ENCODE measurements at places on chromosomes 6 and 20.

DNA sequence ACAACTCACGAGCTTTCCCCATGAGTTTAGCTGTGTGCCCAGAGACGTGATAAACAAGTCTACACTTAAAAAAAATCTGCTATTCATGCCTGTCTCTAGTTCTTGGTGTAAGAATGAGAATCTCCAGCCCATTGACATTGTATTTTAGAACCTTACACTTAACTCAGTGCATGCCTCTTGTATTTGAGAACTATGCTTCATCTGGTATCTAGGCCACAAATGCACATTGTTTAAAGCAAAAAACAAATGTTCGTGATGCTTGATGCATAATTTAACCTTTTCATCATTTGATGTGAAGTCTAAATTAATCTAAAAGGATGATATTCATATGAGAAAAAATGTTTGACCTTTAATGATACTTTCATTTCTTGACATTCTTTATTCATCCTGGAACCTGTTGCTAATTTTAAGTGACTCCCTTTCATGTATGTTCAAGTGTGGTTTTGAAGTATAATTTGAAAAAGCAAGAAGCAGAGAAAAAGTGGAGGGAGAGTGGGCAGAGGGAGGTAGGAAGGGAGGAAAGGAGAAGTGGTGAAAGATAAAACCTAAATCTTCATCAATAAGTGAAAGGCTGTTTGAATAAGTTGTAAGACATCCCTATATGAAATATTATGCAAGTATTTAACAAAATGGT is 116.9 kb downstream of the PFDN4 start:
- DNase-seq, result no peak

DNA sequence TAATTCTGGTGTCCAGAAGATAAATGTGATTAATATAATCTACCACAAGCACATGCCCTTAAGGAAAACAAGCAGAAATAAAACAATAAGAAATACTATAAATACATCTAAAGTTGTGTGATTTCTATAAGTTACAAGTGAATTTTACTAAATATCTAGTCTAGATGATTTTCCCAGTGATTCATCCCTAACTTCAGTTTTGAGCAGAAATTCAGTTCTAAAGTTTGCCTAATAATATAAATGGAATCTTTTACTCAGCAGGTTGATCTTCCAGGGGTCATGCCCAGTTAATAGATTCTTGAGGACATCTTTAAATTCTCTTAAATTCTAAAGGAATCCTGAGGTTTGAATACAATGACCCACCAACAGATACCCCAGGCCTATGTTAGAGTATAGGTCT is 37.3 kb downstream of the PDE7B start:
- no peak for DNase-seq

DNA sequence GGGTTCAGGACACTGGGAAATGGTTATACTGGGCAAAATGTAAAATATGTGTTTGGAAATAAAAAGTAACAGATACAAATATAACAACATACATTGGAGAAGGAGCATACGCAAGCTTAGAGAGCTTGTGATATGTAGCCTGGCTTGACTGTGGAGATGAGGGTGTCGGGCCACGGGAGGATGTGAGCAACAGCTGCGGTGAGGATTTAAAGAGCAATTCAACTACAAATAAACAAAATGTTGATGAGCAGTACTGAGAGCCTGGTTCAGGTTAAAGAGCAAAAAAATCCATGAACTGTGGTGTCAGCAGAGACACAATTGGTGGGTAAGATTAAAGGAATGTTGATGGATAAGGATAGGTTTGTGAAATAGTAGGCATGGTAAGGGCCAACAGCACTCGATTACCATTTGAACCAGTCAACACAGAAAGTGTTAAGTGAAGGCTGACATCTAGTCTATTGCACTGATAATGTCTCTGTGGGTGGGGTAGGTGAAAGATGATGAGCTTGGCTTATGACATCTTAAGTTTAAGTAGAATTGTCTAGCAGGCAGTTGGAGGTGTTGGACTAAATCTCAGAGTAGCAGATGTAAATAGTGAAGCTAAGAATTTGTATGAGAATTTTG is 723.2 kb downstream of the EPM2A start:
- DNase-seq, result no peak

GRCh38 chr6:158756126-158756525 is 63.0 kb downstream of the EZR start:
- DNase-seq, result no peak

- no peak for DNase-seq
These were observed 39.7 kb upstream of the HTR1B start for GRCh38 chr6:77502981-77503380.

DNA sequence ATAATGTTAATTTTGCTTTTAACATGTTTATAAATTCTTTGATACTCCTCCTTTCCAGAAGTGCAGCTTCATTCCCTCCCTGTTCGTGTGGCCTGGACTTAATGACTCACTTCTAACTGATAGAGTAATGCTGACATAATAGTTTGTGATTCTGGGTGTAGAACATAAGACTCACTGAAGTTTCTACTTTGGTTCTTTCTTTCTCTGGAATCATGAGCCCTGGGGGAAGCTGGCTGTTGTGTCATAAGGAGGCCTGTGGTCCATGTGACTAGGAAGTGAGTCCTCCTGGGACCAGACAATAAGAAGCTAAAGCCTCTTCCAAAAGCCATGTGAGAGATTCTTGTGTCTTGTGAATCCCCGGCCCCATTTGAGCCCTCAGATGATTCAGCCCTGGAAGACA is 30.5 kb upstream of the HLA-G start:
- DNase-seq, result no peak

DNA sequence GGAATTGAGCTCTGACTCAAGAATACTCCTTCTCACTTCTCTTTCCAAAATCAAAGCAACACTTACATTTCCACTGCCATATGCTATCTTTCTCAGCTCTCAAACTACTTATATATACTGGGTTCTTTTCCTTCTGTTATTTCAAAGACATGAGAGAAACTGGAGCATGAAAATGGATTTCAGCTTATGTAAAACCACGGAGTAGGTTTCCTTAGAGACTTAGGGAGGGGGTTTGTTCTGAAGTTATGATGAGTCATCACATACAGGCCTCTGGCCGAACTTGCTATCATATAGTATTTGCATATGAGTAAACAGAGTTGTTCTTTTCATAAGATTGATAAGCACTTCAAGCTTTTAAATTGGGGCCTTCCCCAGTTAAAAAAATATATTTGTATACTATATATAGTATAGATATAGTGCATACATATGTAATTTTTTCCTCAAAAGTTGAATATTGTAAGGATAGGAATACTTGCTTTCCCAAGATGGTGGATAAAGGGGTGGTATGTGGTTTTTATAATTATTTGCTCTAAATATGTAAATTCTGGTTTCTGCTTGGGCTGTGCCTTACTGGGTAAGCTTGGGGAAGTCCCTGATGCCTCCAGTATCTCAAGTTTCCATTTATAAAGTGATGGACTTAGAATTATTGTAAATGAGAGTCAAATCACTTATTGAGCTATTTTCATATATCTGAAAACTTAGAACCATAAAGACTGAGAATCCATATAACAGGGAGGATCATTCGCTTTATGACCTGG is 273.9 kb downstream of the RFPL4B start:
- no peak for DNase-seq

- no peak for DNase-seq
These were observed 35.7 kb downstream of the TXLNB start for GRCh38 chr6:139256087-139256486.

GRCh38 chr20:45487231-45487635 is 17.7 kb downstream of the WFDC2 start:
- DNase-seq, result no peak

DNA sequence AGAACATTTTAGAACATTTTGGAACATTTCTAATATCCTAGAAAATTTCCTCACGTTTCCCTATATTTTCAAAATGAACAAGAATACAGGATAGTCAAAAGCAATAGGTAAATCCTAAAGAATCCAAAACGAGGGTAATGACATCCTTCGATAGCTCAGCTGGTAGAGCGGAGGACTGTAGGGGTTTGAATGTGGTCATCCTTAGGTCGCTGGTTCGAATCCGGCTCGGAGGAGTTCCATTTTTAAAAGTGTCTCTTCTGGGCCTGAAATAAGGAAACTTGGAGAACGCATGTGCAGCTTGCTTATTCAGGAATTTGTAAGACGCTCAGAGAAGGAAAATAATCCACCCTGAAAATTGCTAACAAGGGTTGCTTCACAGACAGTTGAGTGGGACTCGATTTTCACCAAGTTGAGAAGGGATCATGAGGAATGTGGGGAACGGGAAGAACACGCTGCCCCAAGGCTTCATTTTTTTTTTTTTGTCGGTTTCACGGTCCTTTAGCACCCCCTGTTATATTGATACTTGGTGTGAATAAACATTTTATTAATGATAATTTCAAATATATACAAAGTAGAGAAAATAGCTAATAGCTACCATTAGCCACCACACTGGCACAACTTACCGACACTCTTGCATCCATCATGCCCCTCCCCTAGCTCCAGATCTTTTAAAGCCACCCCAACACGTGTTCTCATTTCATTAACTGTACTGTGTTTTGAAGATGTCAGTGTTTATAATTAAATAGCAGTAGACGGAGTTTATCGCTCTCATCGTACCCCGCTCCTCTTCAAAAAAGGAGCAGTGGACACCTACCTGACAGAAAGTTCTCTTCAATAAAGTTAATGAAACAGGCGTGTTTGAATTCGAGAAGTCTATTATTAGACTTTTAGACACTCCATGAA is 1.8 kb upstream of the ABT1 start:
- DNase-seq, result peak; percentile 33

DNA sequence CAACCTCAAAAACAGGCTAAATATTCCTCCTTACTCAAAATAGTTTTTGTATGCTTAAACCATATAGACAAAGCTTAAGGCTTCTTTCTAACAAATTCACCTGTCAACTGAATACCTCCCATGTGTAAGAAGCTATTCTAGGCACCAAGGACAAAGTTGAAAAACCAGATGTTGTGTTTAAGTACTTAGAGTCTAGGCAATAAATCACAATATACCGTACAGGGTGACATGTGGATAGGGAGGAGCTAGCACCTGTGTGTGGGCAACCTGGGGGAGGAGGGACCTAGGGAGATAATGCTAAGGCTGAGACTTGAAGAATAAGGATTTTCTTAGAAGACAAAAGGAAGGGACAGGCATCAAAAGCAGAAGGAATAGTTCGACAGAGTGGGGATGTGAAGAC is 123.5 kb downstream of the LMBRD1 start:
- DNase-seq, result no peak

GRCh38 chr6:148548749-148549140 is 198.1 kb upstream of the UST start:
- DNase-seq, result no peak

DNA sequence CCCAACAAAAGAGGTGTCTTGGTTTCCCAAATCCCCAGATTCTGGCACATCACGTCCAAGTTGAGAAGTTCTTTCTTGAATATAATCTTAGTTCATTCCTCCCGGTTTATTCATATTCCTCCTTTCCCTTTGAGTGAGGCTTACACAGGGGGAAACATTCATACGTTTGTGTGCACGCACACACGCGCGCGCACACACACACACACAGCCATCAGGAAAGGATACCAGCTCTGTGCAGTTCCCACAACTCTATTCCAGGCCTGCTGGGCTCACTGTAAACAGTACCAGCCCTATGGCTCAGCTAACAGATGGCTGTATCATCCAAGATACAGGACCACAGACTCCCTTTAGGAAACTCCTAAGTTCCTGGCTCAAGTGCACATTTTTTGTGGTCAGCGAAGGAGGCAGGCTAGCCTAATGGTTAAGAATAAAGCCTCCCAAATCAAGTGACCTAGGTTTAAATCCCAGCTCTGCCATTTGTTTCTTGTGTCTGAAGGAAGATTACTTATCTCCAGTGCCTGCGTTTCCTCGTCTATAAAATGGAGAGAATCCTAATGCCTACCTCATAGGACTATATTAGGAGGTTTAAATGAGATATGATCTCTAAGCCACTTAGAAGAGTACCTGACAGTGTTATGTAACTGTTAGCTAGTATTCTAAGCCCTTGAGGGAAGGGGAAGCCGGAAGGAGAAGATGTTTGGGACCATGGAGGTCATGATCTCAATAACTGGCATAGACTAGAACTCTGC is 3.7 kb upstream of the TAF8 start:
- no peak for DNase-seq

GRCh38 chr20:15475483-15475882 is 1097.8 kb downstream of the KIF16B start:
- peak; percentile 3 for DNase-seq

DNA sequence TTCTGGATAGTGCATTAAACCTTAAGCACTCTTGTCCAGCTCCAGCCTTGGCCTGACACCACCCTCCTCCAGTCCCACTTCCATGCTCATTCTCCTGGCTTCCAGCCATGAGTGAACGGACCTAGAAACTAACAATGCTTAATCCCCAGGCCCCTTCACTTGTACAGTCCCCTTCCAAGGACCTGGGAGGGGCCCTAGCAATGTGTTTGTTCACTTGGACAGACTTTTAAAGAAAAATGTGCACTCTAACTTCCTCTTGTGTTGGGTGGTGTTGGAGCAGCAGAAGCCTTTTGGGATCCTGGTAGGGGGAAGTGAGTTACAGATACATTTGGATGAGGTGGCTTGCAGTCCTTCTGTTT is 48.9 kb upstream of the CCN6 start:
- DNase-seq, result no peak

DNA sequence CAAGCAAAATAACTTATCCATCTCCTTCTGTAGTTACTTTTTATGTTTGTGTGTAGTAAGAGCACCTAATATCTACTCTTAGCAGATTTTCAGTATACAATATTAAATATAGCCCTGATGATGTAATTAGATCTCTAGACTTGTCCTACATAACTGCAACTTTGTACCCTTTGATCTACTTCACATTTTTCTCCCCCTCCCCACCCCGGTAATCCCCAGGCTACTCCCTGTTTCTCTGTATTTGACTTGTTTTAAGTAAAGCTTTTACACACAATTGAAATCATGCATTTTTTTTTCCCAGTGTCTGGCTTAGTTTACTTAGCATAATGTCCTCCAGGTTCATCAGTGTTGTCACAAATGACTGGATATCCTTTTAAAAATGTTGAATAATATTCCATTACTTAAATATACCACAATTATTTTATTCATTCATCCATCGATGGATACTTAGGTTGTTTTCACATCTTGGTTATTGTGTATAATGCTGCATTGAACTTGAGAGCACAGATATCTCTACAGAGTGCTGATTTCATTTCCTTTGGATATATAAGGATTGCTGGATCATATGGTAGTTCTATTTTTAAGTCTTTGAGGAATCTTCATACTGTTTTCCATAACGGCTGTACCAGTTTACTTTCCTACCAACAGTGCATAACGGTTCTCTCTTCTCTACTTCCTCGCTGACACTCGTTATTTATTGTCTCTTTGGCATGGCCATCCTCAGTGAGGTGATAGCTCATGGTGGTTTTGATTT is 212.7 kb downstream of the CDKAL1 start:
- DNase-seq, result no peak

GRCh38 chr6:52336919-52337561 is 24.9 kb upstream of the PAQR8 start:
- DNase-seq, result no peak

GRCh38 chr6:125888989-125889656 is 67.4 kb upstream of the HINT3 start:
- peak; percentile 51 for DNase-seq

- DNase-seq, result no peak
These were observed 215.1 kb downstream of the PHACTR1 start for GRCh38 chr6:12931639-12932038.

- no peak for DNase-seq
These were observed 6.7 kb upstream of the LCA5 start for GRCh38 chr6:79543886-79544285.

- DNase-seq, result no peak
These were observed 36.9 kb downstream of the EYA4 start for GRCh38 chr6:133277900-133278545.

GRCh38 chr6:144285798-144286502 is 815 bp downstream of the UTRN start:
- peak; percentile 28 for DNase-seq

Data from CD4-positive, alpha-beta T cell treated with Interleukin-1 beta for 1 hour (primary cell).